Amygdala (tissue), 56 donors: ENCODE measurements at places on chromosomes 3 and 15.

DNA sequence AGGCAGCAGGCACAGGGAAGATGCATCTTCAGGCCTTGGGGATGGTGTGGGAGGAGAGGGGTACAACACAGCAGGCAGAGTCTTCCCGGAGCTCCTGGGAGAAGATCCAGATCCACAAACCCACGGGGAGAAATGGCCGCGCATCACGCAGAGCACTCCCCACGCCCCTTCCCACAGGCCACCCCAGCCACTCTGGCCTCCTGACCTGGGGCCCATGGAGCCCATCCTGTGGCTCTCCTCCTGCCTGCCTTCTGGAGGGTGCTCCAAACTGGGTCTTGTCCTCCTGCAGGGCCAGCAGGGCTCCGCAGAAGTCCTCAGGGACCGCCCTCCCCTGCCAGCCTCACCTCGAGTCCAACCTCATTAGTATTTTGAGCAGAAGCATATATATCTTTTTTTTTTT is 17.9 kb downstream of the CORO2B start:
- DNase-seq: no peak

DNA sequence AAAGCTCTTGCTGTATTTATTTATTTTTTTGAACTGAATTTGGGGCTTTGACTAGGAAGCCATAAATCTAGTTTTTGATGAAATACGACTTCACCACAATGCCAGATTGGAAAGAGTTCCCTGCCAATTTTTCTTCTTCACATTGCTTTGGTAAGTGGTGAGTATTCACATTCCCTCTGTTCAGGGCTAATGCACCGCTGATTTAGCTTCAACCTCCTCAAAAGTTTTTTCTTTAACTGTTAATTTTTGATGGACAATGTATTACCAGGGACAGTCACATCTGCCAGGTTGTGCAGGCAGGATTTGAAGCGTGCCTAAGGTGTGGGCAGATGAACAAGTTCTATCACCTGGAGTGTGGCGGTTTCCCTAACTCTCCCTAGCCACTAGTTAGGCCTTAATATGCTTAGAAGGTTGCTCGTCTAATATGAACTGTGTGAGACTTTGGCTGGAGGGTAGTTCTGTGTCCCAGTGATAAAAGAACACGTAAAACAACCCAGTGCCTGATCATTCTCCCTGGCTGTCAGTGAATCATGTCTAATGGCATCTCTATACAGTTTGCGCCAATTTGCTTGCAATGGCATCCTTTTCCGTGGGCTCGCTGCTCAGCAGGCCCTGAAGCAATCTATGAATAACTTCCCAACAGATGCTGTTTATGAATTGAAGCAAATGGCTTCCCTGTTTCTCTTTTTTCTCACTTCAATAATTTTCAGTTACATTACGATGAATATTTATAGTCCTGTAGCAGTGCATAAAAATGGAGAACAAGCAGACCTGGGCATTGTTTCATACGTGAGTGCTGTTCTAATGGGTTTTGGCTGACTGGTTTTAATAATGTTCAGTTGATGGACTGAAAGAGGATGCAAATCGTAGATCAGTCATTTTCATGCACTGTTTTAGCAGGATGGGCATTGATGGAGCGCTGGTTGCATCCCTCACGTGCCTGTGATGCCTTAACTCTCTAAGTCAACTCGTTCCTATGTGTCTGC is 243.2 kb upstream of the SUCLG2 start:
- DNase-seq: no peak

GRCh38 chr3:23968463-23969184 is 23.5 kb downstream of the NR1D2 start:
- no peak for DNase-seq

- no peak for DNase-seq
These were observed 33.5 kb downstream of the PDIA5 start for GRCh38 chr3:123100193-123100776.

GRCh38 chr3:11452885-11453847 is 181.0 kb downstream of the ATG7 start:
- DNase-seq: no peak

DNA sequence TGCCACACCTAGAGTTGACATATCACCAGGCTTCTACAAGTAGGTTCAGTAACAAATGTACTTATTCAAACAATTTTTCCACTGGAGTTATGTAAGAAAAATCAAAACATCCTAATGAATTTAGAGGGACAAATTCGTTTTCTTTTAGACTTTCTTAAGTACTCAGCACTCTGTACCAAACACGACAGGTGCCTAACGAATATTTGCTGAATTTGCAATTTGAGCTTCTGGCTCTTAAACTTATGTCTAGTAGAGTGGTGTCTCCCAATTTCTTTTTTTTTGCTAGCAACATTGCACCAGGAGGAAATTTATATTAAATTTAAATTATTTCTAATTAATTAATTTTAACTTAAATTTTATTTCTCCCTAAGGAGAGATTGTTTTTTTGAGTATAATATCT is 397.0 kb downstream of the CNTN3 start:
- no peak for DNase-seq

DNA sequence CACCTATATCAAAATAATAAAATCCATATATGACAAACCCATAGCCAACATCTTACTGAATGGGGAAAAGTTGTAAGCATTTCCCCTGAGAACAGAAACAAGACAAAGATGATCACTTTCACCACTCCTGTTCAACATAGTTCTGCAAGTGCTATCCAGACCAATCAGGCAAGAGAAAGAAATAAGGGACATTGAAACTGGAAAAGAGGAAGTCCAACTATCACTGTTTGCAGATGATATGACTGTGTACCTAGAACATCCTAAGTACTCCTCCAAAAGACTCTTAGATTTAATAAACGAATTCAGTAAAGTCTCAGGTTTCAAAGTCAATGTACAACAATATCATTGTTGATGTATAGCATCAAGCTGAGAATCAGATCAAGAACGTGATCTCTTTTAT is 35.6 kb upstream of the FGF7 start:
- DNase-seq: no peak

DNA sequence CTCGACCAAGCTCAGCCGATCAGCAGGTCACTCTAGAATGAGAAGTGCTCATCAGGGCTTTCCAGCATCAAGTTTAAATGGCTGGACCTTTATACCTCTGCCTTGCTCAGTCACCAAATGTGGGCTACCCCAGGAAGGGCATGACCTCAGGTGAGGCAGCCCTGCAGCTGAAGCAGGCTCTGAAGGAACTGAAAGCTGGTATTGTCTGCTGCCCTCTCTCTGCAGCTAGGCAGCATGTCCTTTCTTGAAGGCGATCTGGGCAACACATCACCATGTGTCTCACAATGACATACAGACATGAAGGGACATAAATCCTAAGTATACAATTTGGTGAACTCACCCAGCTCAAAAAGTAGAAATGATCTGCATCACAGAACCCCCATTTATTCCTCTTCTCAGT is 38.7 kb upstream of the ARID3B start:
- DNase-seq: no peak

DNA sequence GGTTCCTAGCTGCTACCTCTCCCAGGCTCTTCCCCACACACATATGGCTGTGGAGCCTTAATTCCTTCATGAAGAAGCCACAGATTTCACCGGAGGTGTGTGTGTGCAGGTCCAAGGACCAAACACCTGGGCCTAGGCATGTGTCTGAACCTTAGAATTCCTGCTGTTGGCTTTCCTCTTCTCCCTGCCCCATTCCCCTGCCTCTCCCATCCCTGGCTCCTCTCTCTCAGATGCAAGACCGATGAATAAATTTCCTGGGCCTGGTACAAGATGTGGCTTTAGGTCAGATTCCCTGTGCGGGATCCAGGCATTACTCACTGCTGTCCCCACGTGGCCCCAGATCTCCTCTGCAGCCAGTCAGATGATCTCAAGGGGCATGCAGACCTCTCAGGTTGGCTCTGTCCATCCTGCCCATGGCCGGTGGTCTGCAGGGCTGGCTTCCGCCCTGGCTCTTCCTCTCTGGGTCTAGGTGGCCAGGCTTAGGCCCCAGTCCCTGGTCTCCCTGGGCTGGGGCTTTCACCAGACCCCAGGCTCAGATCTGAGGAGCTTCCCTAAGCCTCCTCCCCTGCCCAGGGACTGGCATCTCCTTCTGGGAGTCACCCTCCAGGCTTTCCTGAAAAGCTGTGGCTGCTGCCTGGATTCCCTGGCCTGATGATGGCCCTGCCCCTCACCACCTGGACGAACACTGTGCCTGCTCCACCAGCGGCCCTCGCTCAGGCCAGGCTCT is 20.5 kb downstream of the CCR9 start:
- DNase-seq: no peak

GRCh38 chr3:23174426-23175039 is 28.6 kb upstream of the UBE2E2 start:
- DNase-seq: no peak

- DNase-seq: no peak
These were observed 1.1 kb upstream of the PLD1 start for GRCh38 chr3:171811295-171811912.

DNA sequence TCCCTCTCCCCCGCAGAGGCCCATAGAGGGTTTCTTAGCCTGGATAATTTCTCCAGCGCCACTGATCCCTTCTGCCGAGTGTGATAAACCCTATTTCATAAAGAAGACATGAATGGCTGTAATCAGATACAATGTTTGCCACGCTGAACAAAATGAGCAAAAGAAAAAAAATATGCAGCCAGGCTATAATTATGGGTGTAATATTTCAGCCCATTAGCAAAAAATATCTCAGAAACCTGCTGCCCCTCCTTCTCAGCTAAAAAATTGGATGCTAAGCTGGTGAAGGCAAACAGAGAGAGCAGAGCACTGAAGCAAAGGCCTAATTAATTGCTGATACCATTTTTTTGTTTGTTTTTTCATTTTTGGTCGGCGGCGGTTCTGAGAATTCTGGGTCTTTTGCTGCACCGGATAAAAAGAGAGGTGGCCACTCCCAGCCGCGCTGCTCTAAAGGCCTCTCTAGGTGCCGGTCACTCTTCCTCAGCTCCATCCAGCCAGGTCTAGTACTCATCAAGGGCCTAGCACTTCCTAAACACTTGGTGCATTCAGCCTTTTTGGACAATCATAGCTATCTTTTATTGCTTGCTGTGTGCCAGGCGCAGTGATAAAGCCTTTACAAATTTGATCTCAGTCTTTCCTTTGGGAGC is 128.7 kb upstream of the TLE3 start:
- no peak for DNase-seq

GRCh38 chr3:60514085-60514649 is 737.1 kb downstream of the FHIT start:
- no peak for DNase-seq

DNA sequence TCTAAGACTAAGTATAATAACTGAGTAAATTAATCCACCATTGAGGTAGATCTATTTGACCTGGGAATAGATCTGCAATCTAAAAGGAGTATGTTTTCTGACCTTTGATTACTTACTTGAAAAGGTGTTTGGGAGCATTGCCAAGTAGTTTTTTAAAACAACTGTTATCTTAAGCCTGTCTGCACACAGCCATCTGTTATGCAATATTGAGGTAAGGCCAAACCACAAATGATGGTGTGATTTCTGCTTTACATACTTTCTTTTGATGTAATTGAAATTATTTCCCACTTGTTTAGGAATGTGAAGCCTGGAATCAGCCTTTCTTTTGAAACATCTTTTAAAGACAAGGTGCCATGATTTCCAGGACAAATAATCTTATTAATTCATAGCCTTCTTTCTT is 274.0 kb downstream of the BBX start:
- no peak for DNase-seq

DNA sequence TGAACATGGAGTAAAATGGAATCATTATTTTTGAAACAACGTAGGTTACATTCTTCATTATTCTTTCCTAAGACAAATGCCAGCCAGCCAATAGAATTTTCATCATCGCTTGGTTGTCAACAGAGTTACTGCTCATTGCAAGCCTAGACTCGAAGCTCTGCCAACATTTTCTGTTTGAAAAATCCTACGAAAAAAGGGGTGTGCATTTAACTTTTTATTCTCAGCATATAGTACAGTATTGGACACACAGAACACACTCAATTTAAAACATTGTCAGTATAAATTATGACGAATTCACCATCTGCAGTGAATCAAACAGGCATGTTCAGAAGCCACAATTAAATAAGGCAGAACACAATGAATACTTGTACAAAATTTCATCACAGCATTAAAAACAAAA is 232.1 kb downstream of the NR1D2 start:
- no peak for DNase-seq

DNA sequence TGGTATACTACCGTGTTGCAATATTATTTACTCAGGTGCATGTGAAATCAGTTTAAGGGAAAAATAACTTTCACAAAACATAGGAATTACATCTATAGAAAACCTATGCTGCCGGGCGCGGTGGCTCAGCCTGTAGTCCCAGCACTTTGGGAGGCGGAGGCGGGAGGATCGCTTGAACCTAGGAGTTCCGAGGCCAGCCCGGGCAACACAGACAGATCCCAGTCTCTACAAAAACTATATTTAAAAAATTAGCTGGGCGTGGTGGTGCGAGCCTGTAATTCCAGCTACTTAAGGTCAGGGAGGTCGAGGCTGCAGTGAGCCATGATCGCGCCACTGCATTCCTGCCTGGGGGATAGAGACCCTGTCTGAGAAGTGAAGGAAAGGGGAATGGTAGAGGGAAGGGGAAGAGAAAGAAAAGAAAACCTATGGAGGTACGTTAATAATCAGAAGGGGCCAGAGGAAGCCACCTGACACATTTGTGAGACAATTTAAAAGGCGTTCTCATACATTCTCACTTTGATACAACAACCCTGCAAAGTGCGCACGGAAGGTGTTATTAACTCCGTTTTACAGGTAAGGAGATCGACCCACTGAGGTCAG is 456 bp upstream of the TMEM62 start:
- no peak for DNase-seq

GRCh38 chr3:183128709-183129108 is 29.4 kb upstream of the MCCC1 start:
- no peak for DNase-seq

DNA sequence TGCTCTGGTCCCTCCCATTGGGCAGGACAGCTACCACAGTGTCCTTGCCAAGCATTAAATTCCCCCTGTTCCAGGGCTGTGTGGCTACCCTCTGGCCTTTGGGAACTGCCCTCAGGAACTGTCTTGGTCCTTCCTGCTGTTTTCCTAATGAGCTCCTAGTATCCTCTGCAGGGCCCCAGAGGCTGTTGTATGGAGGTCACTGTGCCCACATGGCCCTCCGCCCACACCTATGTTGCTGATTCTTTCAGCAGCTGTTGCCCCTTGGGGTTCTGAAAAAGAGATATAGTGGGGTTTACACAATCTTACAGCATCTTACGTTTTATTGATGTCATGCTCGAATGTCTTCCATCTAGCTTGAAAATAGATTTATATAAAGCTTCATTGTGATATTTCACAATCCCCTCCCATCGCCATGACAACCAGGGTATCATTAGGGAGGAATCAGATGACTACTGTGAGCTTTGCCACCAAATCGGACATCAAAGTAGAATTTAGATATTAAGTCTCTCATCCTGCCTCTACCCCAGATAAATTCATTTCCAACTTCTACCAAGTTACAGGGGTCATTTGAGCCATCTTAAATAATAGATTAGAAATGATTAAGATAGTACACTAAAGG is 97.1 kb upstream of the NR2E3 start:
- no peak for DNase-seq

- DNase-seq: no peak
These were observed 478.9 kb downstream of the EDEM1 start for GRCh38 chr3:5666455-5666854.
